ENCODE measurements at places on chromosomes 6 and 20.

- no peak for DNase-seq
Observed at GRCh38 chr6:36980876-36981619, 4.9 kb downstream of the MTCH1 start.

- DNase-seq: no peak
Observed at GRCh38 chr20:25644814-25645213, 21.0 kb upstream of the NANP start.

DNA sequence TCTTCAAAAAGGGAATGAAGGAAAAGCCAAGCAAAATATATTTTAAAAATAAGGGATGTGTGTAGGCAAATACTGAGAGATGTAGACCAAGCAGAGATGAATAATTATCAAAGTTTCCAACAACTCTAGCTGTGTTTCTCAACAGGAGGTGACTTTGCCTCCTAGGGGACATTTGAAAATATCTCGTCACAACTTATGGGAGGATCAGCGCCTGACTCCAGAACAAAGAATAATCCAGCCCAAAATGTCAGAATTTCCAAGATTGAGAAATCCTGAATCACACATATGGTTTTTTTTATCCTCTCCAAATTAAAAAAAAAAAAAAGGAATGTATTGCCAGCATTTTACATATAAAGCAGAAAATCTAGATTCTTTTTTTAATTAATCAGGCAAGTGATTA lies 241.2 kb upstream of the ZFP64 start:
- no peak for DNase-seq

DNA sequence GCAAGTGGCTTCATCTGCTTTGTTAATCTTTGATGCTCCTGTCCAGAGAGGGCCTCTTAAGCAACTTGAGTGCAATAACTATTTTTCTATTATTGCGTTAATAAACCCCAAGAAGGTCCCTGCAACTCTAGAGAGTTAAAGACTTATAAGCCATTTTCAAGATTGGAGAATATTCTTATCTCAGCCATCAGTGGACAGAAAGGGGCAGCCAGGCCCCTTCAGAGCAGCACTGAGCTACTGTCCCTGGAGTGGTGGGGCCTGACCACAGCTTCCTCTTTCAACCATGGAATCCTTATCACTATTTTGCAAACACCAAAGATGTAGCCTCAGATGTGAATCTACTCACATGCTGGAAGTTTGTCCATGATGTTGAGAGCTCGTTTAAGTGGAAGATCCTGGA lies 2.8 kb upstream of the MAS1L start:
- DNase-seq: no peak

DNA sequence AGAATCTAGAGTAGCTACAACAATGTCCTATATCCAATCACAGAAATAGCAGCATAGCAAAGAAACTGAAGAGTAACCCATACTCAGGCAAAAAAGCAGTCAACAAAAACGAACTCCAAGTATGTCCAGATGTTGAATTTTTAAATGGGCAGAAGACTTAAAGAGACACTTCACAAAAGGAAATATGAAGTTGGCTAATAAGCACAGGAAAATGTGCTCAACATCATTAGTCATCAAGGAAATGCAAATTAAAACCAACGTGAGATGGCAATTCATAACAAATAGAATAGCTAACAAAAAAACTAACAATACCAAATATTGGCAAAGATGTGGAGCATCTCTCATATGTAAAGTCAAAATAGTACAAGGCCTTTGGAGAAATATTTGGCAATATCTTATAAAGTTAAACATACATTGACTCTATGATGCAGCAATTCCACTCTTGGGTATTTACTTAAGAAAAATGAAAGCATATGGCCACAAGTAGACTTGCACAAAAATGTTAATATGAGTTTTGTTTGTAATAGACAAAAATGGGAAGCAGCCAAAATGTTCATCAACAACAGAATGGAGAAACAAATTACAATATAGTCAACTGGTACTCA lies 37.7 kb downstream of the FRK start:
- DNase-seq: no peak

DNA sequence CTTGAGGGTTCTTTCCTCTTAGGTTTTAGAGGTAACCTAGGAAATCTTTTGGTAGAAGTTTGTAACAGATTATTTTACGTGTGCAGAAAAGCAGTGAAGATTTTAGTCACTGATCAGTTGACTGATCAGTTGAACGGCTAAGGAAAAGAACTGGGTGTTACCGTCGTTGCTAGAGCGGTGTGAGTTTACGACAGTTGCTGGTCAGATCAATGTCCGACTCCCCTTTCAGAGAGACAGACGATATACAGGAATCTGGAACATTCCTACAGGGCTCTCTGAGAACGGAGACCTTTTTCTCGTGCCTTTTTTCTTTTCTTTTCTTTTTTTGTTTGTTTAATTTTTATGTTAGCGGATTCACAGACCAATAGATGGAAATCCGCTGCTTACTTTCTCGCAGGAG lies 132.1 kb upstream of the ZNF184 start:
- DNase-seq: no peak

- no peak for DNase-seq
Observed at GRCh38 chr6:74991573-74992332, 214.1 kb downstream of the COL12A1 start.

DNA sequence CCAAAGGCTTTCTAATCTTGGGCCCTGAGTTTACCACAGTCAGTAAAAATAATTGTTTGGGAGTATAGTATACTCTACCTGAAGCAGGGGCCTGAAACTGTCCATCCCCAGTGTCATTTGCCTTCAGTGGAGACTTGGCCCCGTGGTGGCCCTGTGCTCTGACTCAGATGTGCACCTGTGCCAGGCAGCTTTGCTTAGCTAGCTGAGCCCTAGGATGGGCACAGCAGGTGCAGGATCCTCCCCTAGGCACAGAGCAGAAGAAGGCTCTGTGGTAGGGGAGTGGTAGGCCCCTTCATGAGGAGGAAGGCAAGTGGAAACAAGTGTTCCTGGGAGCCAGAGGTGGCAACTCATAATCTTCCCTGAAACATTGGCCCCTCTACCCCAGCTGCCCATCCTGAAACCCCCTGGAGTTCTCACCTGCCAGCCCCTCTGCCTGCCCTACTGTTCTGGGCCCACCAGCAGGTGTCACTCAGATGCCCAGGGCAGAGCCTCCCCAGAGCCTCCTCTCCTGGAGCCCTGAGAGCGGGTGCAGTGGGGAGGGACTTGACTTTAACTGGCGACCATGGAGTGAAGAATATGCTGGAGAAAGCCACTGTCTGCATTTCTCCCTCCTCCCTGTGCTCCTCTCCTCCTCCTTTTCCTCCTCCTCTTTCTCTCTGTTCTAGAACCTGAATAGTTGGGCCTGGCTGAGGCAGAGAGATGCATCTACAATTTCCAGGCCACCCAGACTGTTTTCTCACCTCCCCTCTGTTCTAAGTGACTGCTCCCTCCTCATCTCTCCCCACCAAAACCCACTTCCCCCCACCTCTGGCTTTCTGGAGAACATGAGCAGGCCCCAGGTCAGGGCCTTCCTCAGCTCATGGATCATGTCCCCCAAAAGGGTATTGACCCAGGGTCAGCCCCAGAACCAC lies 2.9 kb downstream of the CPNE5 start:
- DNase-seq: no peak

GRCh38 chr6:108632441-108632840 lies 71.7 kb downstream of the FOXO3 start:
- DNase-seq: no peak

DNA sequence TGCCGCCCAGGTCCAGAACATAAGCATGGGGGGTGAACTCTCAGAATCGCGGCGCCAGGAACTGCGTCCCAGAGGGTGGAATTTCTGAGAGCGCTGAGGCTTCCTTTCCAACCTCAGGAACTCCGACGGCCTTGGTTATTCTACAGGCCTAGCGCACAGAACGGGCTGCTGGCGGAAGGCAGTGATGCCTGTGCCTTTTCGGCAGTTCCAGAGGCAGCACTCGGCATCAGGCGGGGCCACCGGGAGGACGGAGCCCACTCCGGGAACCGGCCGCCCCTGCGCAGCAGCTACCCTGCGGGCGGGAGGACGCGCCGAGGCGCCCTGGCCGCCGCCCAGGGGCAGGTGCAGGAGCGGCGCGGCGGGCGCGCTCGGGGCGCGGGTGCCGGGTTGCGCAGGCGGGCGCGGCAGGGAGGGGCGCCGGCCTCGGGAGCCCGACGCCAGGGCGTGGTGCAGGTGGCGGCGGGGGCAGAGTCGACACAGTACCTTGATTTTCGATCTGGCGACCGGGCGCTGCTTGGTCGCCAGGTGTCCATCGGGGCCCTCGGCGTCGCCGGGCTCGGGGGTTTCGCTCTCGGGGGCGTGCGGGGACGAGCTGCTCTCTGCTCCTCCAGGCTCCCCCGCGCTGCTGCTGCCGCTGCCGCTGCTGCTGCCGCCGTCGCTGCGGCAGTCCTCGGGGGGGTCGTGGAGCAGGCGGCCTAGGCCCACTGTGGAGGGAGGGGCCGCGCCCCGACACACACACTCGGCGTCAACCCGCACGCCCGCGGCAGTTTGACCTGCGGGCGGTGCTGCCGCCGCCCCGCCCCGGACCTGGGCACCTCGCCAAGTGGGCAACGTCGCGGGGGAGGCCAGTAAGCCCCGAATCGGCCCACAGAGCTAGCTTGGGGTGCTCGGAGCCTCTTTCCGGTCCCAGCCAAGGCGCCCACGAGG lies 1.3 kb downstream of the OVOL2 start:
- DNase-seq: no peak

DNA sequence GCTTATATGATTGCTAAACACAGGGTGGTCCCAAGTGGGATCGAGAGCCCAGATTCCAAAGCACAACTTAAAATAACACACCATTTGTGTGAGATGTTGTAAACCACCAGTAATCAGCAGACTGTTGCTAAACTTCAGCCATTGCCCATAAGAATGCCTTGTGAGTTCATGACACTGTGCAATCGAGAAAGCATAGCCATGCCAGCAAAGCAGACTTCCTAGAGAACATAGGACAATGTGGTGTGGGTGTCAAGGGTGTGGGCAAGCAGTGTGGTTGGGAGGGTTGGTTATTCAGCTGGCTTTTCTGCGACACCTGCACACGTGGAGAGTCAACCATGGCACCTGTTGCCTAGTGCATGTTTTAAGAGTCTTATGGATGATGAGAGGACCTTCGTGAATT lies 16.1 kb upstream of the CALHM6 start:
- no peak for DNase-seq

GRCh38 chr6:25482996-25483395 lies 169.0 kb upstream of the SCGN start:
- DNase-seq: no peak

DNA sequence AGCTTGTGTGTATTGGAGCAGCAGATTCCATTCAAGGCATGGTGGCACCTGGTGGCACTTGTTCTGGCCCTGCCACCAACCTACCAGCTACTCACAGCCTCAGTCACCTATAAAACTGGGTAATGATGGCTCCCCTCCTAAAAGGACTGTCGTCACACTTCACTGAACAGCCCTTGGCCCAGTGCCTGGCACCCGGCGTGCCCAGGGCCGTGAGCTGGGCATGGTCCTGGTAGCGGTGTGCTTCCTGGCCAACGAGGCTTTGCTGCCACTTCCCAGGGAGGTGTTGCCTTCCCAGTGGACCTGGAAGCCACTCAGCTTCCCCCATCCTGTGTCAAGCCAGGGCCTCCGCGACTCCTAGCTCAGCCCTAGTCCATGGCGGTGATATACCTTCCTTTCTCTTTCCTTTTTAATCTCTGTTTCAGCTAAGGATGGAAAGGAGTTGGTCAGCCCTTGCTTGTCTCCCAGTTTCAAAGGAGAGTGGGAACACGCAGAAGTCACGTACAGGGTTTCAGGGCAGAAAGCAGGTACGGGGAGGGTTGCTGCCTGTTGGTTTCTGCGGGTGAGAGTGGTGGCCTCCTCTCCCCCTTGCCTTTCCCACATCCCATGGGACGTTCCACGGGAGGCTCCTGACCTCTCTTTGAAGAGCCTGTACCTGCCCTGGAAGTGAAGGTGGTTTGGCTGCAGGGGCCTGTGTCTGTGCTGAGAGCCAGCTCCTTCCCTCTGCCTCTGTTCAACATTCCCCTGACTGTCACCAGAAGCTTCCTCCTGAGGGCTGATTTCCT lies 25.5 kb downstream of the ENTPD6 start:
- DNase-seq: no peak

GRCh38 chr6:9675122-9675521 lies 739.8 kb downstream of the TFAP2A start:
- no peak for DNase-seq

DNA sequence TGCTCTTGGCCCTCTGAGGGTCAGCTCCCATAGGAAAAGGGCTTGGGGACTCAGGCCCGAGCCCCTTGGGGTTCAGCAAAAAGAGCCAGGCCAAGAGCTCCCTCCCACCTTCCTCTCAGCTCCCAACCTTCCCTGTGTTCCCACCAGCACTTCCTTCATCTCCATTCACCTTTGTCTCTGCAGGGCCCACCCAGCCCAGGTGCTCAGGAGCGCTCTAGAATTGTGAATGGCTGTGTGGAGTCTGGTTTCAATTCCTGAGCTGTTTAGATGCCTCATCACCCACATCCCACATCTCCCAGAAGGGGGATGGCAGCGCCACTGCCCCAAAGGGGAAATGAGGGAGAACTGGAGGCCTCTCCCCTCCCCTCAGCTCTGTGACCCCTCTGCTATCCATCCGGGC lies 7.7 kb downstream of the GRM4 start:
- DNase-seq: no peak

- no peak for DNase-seq
Observed at GRCh38 chr20:57618091-57618763, 2.0 kb downstream of the ZBP1 start.

DNA sequence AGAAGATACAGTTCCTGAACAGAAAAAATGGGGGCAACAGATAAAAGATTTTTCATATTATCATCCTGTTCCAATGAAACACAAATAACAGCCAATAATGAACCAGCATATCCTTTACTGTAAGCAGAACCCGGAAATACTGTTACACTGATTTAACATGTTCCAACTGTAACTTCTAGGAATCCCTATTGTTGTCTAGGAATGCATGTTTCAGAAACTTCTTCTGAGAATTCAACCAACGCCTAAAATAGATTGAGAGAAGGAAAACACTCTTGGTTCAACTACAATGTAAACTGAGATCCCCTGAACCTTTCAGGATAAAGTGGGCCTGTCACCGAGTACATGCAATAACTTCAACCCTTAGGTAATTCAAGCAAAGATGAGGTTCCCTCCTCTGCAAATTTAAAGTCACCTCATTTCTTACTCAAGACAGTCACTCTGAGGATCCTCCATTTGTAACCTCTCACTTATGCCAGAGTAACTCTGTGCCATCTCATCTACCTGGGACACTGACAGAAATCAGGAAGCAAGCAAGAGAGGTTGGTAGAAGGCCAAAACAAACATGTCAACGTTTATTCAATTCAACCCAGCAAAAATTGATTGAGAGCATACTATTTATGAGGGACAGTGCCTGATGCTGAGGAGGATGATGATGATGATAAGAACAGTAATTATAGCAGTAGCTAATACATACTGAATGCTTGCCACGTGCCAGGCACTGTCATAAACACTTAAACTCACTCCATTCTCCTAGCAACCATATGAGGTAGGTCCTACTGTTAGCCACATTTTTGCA lies 14.1 kb downstream of the UBE3D start:
- DNase-seq: no peak

All from activated CD4-positive, alpha-beta T cell treated with anti-CD3 and anti-CD28 coated beads, Interleukin-2, amount 10 ng/mL, durations not matched to agents 7 days and 5 days (primary cell).